Vagina (tissue), 2 donors: ENCODE measurements at places on chromosomes 1 and 21.

DNA sequence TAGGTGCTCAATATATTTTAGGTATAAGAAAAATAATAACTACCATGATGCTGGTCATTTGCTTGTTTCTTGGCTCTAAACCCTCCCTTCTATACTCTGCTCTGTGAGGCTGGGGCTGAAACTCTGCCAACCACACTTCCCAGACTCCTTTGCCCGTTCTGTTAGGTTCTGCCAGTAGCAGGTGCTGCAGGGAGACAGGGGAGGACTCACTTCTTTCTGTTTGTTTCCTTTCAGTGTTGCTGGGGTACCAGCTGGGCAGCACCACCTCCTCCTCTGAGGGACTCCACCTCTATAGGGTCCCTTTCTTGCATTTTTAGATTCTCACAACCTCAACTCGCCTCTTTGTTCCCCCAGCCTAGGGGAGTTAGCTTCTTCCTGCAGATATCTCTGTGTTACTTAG lies 17.0 kb upstream of the SH2D2A start:
- no peak for DNase-seq

- DNase-seq, result no peak
Measured at GRCh38 chr1:246020211-246020954, 486.7 kb downstream of the SMYD3 start.

DNA sequence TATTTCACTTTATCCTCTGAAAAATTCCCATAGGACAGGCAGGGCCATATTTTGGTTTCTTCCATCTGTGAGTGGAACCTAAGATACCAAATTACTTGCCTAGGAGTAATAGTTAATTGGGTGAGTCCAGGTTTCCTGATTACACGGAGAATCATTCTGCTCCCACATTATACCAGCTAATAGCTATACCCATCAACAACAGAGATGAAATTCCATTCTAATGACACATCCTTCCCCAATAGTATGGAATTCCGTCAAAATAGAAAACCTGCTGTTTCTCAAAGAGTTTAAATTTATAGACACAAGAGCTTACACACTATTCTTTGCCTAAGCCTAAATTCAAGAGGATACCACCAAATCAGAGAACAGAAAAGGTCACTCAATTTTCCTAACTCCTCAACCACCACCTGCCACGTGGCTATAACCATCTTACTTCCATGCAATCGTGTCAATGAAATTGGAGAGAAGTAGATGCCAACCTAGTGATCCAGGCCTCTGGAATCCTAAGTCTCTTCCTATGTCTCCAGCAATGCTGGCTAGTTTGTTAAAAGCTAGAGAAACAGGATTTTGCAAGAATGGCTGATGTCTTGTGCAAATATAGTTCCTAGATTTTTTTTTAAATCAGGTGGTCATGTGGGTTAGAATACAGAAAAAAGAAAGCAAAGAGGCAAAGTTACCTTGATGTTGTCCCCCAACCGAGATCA lies 6.2 kb downstream of the PPT1 start:
- DNase-seq, result no peak

DNA sequence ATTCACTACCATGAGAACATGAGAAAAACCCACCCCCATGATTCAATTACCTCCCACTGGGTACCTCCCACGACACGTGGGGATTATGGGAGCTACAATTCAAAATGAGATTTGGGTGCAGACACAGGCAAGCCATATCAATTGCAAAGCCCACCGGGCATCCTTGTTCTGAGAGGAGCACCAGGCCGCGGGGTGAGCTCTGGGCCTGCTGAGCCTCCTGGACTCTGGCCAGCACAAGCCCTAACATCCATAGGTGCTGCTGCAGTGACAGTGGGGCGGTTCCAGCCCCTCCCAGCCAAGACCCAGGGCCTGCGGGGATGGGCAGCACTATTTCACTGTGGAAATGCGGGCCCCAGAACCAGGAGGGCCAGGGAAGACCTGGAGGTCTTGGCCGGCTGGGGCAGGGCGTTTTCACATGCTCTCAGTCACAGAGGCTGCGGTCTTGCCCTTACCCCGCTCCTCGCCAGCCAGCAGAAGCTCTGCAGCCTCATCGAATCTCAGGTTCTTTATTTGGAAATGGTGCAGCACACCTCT lies 103.8 kb downstream of the PCBP3 start:
- DNase-seq, result no peak

- no peak for DNase-seq
Measured at GRCh38 chr1:65176056-65176450, 28.1 kb downstream of the AK4 start.

DNA sequence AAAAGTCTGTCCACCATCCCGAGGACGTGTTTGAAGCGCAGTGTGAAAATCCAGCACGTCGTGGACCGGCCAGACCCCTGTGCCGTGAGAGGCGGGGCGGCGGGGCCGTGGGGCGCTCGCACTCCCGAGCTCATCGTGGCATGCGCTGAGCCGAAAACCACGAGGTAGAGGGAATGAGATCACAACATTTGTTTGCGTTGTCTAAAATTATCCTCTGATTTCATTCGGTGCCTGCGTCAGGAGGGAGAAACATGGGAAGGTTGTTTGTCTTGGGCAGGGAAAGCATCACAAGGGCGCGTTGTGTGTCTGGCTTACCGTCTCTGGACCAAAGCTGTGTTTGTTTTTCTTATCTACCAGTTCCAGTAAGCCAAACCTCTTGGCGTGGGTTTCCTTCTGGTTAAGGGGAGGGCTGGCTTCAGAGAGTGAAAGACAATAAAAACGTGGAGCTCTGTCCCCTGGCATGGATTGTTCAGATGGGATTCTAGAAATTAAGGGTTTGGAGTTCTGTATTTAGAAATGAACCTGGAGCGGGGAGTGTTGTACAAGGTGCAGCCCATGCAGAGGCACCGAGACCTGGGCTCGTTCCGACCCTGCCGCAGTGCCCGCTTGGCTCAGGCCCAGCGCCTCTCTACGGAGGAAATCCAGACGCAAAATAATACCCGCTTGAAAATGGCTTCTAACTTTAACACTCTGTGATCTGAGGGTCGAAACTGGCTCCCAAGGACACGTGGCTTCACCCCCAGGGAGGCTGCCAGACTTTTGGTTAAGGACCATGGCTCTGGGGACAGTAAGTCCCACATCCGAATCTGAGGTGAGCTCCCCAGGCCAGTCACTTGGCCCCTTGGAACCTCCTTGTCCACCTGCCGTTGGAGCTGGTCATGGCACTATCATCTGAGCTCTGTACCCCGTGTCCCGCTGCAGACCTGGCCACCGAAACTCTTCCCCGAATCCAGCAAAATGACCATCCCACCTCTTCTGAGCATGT lies 68.7 kb upstream of the FAM3B start:
- no peak for DNase-seq

DNA sequence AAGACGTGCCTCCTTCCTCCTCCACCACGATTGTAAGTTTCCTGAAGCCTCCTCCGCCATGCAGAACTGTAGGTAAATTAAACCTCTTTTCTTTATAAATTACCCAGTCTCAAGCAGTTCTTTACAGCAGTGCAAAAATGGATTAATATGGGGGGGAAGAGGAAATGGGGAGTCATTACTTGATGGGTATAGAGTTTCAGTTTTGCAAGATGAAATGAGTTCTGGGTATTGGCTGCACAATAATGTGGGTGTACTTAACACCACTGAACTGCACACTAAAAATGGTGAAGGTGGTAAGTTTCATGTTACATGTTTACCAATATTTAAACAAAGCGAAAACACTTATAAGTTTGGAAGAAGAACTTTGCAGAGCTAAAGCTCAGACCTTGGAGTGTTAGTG lies 24.3 kb upstream of the DISP1 start:
- no peak for DNase-seq

DNA sequence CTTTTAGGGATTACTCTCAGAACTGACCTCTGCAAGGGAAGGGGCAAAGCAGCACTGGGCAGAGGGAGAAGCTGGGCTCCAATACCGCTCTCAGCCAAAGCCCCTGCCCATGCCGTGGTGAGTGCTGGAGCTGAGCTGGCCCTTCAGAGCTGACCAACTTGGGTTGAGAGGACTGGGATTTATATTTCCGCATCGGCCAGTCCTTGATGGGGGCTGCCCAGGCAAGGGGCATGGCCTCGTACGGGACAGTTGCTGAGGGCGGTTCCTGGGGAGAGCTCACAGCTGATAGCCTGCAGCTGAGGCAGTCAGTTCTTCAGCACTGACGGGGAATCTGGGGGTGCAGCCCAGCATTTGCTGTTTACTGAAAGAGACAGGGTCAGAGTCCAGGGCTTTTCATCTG lies 8.0 kb downstream of the HUNK start:
- no peak for DNase-seq

DNA sequence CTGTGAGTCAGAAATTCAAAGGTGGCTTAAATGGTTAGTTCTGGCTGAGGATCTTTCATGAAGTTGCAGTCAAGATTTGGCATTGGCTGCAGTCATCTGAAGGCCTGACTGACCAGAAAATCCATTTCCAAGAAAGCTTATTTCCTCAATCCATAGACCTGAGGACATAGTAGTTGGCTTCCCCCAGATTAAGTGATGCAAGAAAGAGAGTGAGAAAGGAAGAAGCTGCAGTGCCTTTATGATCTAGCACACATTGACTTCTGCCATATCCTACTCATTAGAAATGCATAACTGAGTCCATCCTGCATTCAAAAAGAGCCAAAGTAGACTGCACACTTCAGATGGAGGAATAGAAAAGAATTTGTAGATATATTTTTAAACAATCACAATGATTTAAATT lies 222.6 kb downstream of the COL24A1 start:
- no peak for DNase-seq

- DNase-seq, result no peak
Measured at GRCh38 chr21:33834801-33835500, 80.7 kb downstream of the ATP5PO start.

DNA sequence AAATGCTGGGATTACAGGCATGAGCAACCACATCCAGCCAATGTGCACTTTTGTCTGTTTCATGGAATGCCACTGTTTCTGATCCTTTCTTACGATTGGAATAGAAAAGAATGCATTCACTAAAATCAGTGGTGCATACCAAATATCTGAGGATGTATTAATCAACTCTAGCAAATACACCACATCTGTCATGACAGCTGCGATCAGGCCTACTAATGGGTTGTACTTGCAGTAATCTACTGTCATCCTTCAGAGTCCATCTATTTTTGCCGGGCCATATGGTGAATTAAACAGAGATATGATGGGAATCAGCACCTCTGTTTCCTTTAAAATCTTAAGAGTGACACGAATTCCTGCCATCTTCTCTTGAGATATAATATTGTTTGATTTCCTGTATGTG lies 8.5 kb upstream of the USP1 start:
- DNase-seq, result no peak

DNA sequence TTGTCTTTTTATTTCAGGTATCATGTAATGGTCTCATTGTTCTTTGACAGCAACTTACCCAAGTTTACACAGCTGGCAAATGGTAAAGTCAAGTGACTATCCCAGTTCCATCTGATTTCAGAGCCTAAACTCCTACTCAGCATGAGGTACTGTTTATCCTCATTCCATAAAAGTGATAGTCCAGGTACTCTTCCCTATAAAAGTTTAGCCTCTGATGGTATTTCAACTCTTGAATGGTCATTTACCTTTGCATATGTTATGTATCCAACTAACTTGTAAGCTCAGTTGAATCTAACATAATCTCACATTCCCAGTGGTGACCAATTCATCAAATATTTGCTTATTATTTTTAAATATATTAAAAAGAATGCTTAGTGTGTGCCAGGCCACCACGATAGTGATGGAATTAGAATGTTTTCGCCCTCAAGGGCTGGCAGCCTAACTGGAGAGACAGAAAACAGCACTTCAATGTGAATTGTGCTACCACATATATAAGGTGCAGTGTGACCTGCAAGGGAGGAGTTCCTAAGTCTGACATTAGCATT lies 307.1 kb downstream of the CTH start:
- no peak for DNase-seq

- no peak for DNase-seq
Measured at GRCh38 chr1:41704196-41704595, 214.5 kb downstream of the HIVEP3 start.

DNA sequence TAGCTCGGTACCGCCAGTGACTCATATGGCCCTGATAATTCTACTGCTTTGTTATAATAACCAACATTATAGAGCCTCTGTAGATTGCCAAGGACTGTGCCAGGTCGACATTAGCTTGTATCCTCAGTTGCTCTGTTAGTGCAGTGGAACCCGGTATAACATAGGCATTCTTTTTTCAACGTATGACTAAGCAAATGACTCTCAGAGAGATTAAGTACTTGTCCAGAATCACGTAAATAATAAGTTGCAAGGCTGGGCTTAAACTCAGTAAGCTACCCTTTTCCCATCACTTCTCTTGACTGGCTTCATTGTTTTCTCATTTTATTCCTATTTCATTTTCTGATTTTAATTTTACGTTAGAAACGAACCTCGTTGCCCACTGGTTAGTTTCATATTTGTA lies 85.1 kb downstream of the UBE4B start:
- DNase-seq, result no peak

GRCh38 chr1:91020967-91021685 lies 709 bp downstream of the ZNF644 start:
- DNase-seq, result peak; percentile 90

DNA sequence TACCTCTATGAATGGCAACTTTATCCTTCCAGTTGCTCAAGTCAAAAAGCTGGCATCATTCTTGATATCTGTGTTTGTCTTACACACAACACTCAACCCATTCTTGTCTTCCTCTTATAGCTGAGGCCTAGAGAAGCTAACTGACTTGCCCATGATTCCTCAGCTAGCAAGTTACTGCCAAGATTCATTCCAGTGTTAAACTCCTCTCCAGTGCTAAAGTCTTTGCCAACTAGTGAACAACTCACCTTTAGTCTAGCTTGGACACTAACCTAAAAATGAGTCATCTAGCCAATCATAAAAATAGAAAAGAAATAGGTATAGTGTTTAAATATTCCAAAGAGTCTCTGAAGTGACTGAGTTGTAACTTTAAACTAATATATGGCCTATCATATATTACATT lies 45.6 kb upstream of the RGS2 start:
- DNase-seq, result no peak

DNA sequence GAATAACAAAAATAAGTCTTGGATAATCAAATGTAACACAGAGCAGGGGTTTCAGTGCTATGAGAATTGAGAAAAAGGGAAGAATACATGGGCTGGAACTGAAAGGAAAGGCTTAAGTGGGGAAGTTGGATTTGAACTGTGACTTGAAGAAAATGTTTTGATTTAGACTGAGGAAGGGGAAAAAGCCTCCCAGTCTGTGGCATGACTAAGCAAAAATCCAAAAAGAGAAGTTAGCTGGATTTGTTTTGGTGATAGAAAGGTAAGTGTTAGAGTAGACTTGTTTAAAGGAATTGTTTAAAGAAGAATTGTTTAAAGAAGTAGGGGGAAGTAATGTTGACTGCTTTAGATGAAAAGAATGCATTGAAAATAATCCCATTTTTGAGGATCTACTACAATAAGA lies 46.0 kb downstream of the KCNK2 start:
- DNase-seq, result no peak

GRCh38 chr1:88984569-88984968 lies 7.9 kb downstream of the KYAT3 start:
- no peak for DNase-seq
